NCI-H510A (cell line): ENCODE measurements at places on chromosomes 5 and 9.

- no peak for DNase-seq
These were observed 225.7 kb upstream of the DMRT1 start for GRCh38 chr9:615756-616155.

- no peak for DNase-seq
These were observed 321.3 kb upstream of the GRAMD2B start for GRCh38 chr5:126101901-126102300.

DNA sequence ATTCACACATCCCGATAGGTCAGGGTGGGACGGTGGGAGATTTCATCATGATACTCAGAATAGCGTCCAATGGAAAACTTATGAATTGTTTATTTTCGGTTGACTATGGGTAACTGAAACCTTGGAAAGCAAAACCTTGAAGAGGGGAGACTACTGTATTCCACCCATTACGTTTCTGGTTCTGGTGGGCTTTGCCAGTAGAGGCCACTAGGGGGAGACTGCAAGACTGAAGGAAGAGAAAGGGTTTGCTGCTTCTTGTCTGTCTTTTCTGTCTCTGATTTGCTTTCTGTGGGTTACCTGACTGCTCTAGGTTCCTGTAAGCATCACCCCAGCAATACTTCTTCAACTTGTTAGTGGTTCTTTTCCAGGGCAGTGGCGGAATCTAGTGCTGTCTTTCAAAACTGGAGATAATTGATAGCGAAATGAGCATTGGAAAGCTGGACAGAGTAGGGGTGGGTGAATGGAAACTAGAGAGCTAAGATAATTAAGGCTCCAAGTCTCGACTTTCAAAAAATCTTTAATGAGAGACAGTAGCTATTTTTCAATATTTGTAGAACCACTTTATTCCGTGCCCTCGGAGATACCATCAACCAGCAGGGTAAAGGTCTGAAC lies 27.0 kb downstream of the GRIN3A start:
- DNase-seq: no peak

- DNase-seq: no peak
These were observed 24.0 kb downstream of the SEMA4D start for GRCh38 chr9:89473762-89474469.

GRCh38 chr5:112401924-112402323 lies 17.2 kb downstream of the EPB41L4A start:
- no peak for DNase-seq

GRCh38 chr9:14652729-14653377 lies 40.4 kb downstream of the ZDHHC21 start:
- no peak for DNase-seq

- no peak for DNase-seq
These were observed 51.1 kb downstream of the CDK5RAP2 start for GRCh38 chr9:120528829-120529228.

DNA sequence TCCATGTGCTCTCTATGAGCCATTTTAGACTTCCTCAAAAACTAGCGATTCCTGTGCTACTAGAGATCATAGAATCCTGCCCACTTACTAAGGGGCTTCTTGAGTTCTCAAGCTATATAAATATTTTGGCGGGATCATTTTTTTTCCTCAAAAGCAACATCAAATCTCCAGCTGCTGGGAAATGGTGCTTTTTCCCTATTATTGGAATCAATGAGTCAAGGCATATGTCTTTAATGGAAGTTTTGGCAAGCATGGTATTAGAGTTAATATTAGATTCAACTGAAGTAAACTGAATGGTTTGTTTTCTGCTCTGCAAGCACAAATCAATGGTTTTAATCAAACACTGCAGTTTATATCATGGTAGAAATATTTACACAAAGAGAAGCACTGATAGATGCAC lies 369.9 kb upstream of the PTGER4 start:
- DNase-seq: no peak

- DNase-seq: no peak
These were observed 20.9 kb upstream of the FOCAD start for GRCh38 chr9:20663133-20663532.

- DNase-seq: no peak
These were observed 166.4 kb upstream of the ZNF618 start for GRCh38 chr9:113709721-113710120.

- no peak for DNase-seq
These were observed 183.2 kb downstream of the NTRK2 start for GRCh38 chr9:84852617-84853301.

DNA sequence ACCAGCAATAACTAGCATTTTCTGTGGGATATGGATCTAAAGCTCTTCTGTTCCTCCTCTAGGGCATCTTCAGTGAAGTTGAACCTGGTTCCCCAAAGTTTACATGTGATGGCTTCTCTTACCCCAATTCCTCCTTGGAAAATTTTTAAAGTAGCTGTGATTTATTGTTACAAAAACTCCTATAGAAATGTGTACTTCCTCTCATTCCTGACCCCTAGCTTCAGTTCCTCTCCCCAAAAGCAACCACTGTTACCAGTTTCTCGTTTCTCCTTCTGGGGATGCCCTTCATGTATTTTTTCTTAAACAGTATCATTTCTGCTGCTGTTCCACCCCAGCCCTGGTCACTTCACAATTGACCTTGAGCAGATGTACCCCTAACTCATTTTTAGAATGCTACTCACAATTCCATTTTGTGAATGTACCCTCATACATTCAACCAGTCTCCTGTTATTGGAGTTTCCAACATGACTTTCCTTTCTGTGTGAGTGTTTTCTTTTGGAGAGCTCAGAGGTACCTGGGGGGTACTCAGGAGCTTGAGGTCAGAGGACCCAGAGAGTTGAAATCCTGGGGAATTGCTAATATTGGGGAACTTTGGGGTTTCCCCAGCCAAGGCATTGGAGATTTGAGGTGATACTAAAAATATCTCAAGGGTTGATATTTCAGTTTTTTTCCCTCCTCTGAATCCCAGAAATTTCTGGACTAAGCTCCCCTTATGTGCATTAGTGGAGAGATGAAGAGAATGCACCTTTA lies 18.6 kb upstream of the GLRX start:
- no peak for DNase-seq

DNA sequence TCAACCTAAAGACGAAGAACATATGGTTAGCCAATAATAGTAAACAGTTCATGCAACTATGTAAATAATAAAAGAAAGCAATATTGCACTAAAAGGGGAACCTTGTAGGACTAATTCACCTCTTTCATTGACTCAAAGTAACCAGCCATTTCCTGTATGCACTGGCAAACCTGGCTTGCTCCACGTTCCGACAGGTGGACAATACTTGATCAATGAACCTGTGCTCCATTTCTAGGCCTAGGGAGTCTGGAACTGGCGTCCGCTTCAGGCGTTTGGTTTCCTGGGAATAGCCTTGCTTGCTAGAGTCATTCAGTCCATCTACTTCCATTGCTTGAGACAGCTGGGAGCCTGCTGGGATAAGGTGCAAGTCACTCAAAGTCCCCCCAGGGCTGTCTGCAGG lies 41.6 kb downstream of the PTAR1 start:
- DNase-seq: no peak

- DNase-seq: no peak
These were observed 220.2 kb upstream of the CLINT1 start for GRCh38 chr5:158079097-158079496.

GRCh38 chr9:98790842-98791607 lies 5.3 kb downstream of the ANKS6 start:
- no peak for DNase-seq

DNA sequence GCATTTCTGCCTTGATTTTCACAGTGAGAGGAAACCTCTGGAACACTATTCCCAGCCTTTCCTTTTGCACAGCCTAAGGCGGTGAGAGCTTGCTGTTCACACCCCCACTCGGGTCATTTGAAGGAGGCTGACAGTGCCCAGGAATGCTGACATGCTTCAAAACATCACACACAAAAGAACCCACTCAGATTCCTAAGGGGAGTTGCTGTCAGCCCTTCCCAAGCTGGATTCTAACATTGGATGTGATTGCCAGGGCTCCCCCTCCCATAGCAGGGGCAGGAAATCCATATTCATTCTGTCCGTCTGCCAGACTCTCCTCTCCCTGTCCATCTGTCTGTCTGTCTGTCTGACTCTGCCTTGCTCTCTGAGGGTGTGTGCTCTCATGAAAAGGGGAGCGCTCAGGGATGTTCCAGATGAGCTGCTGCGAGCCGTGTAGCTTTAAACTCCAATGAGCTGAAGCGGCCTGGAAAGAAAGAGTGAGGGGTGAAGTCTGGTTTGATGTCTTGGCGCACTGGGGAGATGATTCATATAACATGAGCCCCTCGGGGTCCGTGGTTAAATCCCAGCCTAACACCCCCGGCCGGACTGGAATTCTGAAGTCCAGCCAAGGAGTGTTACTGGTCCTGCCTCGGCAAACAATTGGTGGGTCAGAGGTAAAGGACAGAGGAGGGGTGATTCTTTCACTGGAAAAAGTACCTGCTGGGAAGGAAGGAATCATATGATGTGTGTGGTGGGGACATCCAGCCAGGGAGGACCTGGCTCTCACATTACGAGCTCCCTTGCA lies 517.0 kb downstream of the CCDC171 start:
- no peak for DNase-seq

DNA sequence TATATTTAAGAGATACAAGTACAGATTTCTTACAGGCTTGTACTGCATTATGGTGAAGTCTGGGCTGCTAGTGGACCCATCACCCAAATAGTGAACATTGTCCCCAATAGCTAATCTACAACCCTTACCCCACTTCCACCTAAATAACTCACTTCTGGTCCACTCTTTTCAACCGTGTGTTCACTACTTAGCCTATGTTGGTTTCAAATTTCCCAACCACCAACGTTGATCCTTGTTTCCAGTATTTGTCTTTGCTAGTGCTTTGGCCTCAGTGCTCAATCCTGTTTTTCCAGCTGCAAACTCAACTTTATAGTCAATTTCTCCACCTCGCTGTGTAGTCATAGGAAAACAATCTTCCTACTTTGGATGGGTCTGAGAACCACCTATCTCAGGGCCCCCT lies 45.3 kb upstream of the TTC39B start:
- no peak for DNase-seq

- DNase-seq: no peak
These were observed 19.5 kb upstream of the ASPN start for GRCh38 chr9:92501671-92502393.

DNA sequence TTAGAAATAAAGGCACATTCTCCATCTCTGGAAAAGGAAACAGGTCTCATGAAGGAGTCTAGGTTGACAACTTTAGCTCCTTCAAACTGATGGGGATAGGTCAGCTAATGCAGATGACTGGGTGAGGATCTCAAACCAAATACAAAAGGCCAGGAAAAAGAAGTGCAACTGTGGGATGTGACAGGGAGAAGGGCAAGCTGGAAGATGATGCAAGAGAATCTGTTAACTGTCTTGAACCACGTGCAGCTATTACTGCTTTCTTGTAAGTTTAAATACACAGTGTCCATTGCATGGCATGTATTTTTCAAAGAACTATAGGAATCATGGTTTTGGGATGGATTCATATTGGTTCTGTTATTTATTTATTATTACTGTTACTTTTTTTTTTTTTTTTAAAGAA lies 331.8 kb downstream of the NDUFS4 start:
- DNase-seq: no peak

DNA sequence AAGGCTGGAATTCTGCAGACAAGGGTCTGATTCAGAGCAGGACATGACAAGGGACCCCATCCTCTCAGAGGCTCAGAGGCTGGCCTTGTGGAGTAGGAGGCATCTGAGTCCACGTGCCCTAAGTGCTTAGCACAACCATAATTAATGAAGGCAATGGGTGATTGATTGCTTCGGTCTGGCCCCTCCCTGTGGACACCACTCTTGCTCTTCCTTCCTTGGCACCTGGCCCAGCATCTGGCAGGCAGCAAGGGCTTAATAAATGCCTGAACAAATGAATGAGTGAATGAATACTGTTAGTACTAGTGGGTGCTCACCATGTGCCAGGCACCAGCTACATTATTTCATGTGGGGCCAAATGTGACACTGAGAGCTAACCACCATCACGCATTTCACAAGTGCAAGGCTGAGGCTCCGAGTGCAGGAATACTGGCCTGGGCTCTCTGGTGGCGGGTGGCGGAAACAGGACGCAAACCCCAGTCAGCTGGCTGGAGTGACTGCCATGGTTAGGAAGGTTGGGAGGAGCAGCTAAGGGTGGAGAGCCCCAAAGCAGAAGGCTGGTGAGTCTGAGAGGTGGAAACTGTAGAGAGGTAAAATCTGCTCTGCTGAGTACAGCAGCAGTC lies 53.6 kb downstream of the ASS1 start:
- DNase-seq: peak; percentile 40

- DNase-seq: no peak
These were observed 67.9 kb upstream of the UNC5A start for GRCh38 chr5:176742246-176743105.

DNA sequence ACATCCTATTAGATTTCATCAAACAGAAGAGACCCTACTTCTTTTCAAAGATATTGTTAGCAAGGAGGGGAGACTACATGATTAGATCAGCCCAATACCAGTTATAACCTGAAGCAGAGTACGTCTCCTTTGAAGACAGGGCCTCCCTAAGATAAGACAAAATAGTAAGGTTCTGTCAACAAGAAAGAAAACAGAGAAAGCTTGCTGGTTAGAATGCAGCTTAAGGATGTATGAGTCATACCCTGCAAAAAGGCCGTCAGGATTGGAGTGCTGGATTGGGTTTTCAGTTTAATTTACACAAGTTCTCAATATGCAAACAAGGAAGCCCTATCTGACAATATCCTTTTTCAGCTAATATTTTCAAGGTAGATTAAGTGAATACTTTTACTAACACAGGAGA lies 1581.2 kb upstream of the WWC1 start:
- DNase-seq: no peak

- no peak for DNase-seq
These were observed 1.5 kb downstream of the VAV2 start for GRCh38 chr9:133990366-133991213.

GRCh38 chr5:169781420-169782345 lies 144.6 kb downstream of the DOCK2 start:
- DNase-seq: no peak

DNA sequence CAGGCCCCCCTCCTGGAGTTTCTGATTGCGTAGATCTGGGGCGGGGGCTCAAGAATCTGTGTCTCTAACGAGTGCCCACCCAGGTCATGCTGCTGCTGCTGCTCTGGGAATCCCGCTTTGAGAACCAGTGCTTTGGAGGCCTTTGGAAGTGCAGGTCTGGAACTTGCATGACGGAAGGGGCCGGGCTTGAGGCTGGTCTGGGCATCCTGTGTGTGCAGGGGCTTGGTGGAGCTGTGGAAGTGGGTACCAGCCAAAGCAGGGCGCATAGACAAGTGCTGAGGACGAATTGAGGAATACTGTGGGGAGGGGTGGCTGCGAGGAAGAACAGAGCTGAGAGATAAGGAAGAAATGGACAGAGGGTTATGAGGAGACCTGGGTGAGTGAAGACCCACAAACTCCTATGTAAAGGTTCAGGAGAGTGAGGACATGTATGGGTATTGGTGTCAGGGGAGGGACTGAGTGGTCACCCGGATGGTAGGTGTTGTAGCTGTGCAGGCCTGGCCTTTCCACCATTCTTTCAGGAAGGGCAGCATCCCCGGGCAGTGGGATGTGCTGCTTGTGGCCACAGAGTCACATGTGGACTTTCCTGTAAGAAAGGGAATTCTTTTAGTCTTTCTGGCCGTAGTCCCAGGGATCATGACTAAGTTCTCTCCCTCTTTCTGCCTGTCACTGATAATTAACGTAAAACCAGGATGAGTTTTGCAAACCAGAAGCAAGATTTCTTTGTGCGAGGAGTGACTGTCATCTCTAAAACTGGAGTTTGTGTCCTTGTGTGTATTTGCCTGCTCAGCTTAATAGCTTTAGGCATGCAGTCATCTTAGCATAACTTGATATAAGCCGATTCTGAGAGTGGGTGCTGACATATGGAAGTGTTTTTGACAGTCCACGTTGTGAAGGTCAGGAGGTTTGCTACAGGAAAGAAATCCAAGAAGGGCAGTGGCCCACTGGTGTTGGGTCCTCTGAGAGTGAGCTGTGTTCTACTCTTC lies 43.3 kb upstream of the TJP2 start:
- no peak for DNase-seq

- peak; percentile 36 for DNase-seq
These were observed at the start of gene ARAP3 for GRCh38 chr5:141681695-141682641. Gene ARAP3, minus strand, starts transcription at chr5:141682230. Its CDS starts 1,744 bp downstream, at chr5:141680486.
